Subcutaneous adipose tissue (tissue), 4 donors: ENCODE measurements at places on chromosomes 3 and 15. TPM values are rescaled to one million over a fixed set of nuclear protein-coding genes. Genes with fewer than 3 reads are reported as not detected.

ADGRG7 gene
- total RNA-seq, result not detected

SLC9C1 gene
- not detected for total RNA-seq

RAB6B gene
- total RNA-seq, result 14.2 TPM

PLSCR5 gene
- total RNA-seq, result not detected

RARB gene
- 0.88 TPM for total RNA-seq

SERF2 gene
- 542 TPM for total RNA-seq
